ENCODE measurements at places on chromosomes 16 and 17.
A peak's percentile ranks its signal among the peaks of the same experiment; 100 is the strongest.

DNA sequence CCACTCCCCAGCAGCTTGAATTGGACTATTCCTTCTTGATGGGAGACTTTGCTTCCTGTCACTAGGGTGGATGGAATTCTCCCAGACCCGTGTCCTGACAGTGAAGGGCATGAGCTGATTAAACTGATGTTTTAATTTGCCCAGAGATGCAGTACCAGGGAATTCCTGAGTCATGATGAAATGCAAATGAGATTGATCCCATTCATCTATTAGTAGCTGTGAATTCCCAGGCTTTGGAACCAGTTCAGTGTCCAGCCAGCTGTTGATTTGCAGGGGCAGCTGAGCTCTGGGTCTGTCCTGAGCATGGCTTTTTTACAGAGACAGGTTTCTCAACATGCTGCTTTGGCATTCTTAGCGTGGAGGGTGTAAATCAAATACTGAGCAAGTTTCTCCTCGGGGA is 157.9 kb downstream of the PITPNC1 start:
- DNase-seq: no peak

- DNase-seq: no peak
Measured at GRCh38 chr17:1820528-1821252, 9.0 kb downstream of the SMYD4 start.

DNA sequence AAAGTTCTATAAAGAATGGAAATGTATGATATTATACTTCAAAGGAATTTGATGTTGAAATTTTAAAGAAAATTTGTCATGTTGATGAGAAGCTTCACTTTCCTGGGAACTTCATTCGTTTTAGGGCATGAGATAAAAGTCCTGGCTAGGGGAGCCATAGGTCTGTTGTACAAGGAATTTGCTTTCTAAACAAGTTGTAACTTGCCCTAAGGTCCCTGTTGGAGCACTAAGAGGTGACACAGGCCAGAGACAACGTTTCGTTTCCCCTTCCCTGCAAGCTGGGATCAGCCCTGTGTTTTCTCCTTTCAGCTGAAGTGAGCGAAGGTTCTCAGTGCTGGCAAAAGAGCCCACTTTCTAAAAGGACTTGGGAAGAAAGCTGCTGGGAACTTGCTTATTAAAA is 16.6 kb downstream of the PLD6 start:
- no peak for DNase-seq

- DNase-seq: peak; percentile 76
Measured at GRCh38 chr16:9072806-9073341, 18.6 kb upstream of the HAPSTR1 start.

GRCh38 chr16:72917051-72917450 is 130.9 kb downstream of the ZFHX3 start:
- no peak for DNase-seq

DNA sequence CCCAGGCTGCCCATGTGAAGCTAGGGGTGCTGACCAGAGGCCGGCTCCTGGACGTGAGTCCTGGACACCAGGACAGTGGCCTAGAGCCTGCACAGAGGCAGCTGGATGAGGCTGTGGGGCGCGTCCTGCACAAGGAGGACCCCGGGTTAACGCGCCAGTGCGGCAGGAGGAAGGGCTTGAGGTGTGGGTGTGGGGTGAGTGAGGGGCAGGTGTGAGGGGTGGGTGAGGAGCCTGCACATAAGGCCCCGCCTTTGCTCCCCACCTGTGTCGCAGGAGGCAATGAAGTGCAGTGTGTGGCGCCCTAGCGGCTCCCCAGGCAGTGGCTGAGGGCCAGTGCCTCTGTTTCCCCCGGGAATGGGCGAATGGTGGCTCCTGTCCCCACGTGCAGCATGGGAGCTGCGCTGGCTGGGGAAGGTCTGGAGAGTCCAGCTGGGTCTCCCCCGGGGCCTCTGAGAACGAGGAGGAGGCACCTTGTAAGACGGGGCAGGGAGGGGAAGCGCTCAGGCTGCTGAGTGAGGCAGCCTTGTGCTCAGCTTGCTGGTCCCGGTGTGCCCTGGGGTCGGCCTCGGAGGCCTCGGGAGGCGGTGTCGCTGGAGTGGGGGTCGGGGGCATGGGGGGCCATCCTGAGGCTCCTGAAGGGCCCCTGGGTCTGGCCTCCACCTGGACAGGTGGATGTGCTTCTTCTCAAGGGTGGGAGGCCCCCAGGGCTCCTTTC is 3.2 kb downstream of the CD7 start:
- DNase-seq: no peak

- no peak for DNase-seq
Measured at GRCh38 chr17:62628831-62629555, 1.5 kb downstream of the MRC2 start.

GRCh38 chr17:82667668-82668000 is 19.4 kb upstream of the WDR45B start:
- no peak for DNase-seq

- no peak for DNase-seq
Measured at GRCh38 chr16:194516-194915, 14.3 kb downstream of the HBQ1 start.

- DNase-seq: no peak
Measured at GRCh38 chr16:65524997-65525396, 403.1 kb upstream of the CDH11 start.

All from SW480 (cell line).